ENCODE measurements at places on chromosomes 11 and 22.

DNA sequence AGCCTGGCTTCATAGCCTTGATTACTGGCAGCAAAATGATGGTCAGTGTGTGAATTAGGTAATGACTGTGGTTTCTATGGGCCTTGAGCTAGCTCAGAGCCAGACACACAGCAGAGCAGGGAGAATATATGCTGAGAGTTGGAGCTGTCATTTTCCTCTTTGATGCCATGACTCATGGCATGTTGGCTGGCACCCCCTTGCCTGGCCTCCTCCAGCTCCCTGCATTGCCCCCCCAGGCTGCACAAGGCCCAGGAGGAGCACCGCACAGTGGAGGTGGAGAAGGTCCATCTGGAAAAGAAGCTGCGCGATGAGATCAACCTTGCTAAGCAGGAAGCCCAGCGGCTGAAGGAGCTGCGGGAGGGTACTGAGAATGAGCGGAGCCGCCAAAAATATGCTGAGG is 20.3 kb upstream of the RRM1 start:
- DNase-seq: no peak
- H3K36me3 ChIP-seq: peaks cover 3% of the 10 kb centered on the region
- peaks cover 41% of the 10 kb centered on the region for H3K4me1 ChIP-seq
- no peak overlapping the region for H3K27ac ChIP-seq
- H3K4me3 ChIP-seq: no peak overlapping the region

DNA sequence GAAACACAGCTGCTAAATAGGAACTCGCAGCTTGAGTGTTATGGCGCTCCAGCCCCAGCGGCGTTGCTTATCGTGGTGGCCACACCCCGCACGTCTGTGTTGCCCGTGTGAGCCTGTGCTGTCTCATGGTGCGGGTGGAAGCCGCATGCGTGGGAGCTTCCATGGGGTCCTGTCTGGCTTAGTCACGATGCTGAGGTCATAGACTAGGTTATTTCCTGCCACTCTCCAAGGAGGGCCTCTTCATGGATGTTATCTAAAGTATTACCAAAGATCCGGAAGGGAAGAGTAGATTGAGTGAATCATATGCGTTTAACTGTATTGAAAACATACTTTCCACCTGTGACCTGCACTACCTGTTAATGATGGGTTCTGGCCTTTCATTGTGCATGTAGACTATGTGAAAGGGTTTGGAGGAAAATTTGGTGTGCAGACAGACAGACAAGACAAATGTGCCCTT is 21.7 kb downstream of the CTTN start:
- no peaks in the 10 kb centered on the region for H3K36me3 ChIP-seq
- H3K4me3 ChIP-seq: no peak overlapping the region
- H3K27me3 ChIP-seq: peaks cover 28% of the 10 kb centered on the region
- H3K4me1 ChIP-seq: peaks cover 4% of the 10 kb centered on the region

DNA sequence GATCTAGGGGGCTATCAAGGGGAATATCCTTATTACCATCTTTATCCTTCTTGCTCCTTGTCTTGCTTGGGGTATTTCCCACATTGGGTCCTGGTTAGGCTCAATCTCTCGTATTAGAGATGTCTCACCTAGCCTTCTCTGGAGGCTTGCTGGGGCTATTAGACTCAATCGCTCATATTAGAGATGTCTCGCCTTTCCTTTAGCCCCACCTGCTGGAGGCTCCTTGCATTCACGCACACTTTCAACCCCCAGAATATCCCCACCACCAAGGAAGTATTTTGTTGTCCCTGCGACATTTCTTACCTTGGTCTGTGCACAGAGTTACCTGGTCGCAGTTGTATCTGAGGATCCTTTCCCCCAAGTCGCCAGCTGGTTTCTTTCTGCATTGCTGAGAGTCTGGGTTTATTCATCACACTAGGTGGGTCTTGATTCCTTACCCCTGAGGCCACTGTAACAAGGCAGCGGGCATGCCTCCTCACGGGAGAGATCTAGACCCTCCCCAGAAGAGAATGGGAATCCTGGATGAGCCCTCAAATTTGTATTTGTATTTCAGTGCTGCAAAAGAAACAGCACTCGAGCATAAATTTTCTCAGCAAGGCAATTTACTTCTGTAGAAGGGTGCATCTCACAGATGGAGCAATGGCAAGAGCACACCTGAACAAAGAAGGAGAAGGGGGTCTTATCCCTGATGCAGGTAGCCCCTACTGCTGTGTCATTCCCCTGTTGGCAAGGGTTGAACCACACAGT is 15.9 kb upstream of the HYLS1 start:
- no peaks in the 10 kb centered on the region for H3K36me3 ChIP-seq
- H3K27me3 ChIP-seq: peaks cover 15% of the 10 kb centered on the region
- H3K4me3 ChIP-seq: no peak overlapping the region
- DNase-seq: no peak

GRCh38 chr22:50171319-50171964 is 911 bp downstream of the PANX2 start:
- DNase-seq: no peak
- no peaks in the 10 kb centered on the region for H3K36me3 ChIP-seq
- H3K27ac ChIP-seq: no peak overlapping the region
- H3K27me3 ChIP-seq: peaks cover 49% of the 10 kb centered on the region

DNA sequence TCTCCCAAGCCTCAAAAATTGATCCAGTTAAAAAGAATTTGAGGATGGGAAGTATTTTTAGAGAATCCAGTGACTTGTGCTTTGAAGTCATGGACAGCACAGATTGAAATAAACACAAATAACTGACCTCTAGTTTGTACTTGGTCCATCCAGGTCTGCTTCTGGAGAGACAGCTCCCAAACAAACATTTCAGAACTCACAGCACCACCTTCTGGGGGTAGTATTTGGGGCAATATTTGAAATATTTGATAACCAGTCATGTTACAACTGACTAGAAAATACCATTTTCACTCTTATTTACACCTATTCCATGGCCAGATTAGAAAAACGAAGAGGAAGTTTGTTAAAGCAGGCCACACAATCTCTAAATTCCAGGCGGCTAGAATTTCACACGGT is 56.2 kb downstream of the CTSC start:
- H3K36me3 ChIP-seq: no peaks in the 10 kb centered on the region
- H3K27me3 ChIP-seq: no peaks in the 10 kb centered on the region
- no peak overlapping the region for H3K4me3 ChIP-seq

DNA sequence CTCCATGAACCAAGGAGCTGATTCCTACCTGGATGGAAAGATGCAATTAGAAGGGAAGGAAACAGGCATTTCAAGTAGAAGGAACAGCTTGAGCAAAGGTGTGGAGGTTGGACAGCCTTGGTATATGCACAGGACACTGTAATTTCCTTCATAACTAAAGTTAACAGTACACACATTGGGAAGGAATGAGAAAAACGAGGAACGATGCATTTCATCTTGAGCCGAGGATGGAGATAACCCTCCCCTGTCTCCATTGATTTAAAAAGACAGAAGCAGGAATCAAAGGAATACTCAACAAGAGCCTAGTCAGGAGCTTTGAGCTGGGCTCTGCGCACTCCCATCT is 2.3 kb upstream of the PRG2 start:
- H3K36me3 ChIP-seq: no peaks in the 10 kb centered on the region
- no peaks in the 10 kb centered on the region for H3K4me1 ChIP-seq
- no peak overlapping the region for H3K4me3 ChIP-seq
- DNase-seq: no peak
- H3K27ac ChIP-seq: no peak overlapping the region
